CD4-positive, alpha-beta T cell treated with Interleukin-17A for 1 hour (primary cell): ENCODE measurements at places on chromosomes 5 and 9.

DNA sequence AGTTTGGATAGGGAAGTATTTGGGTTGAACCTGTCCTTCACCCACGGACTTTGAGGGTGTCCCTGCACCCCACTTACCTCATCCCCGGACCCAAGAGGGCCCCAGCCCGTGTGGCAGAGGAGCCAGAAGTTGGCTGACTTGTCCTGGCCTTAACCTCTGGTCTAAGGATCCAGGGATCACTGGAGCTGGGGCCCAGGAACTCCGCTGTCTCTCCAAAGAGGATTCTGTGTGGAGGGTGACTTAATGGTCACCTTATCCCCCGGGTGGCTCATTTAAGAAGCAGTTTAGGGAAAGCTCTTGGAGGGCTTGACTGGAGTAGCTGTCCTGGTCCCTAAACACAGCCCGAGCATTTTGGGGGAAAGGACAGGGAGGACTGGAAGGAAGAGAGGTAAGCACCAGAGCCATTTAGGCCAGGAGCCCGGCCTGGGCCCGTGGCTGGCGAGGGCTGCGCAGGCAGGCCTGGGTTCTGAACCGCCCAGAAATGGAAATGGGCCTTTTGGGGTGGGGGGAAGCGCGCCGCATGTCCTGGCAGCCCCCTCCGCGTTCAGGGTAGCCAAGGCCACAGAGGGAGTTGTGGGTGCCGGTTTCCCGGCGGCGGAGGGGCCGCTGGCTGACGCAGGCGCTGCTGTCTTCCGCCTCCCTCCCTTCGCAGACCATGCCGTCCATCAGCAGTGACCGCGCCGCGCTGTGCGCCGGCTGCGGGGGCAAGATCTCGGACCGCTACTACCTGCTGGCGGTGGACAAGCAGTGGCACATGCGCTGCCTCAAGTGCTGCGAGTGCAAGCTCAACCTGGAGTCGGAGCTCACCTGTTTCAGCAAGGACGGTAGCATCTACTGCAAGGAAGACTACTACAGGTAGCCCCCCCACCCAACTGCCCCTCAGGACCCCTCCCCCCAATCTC, 2.0 kb downstream of the LHX2 start:
- DNase-seq: no peak

DNA sequence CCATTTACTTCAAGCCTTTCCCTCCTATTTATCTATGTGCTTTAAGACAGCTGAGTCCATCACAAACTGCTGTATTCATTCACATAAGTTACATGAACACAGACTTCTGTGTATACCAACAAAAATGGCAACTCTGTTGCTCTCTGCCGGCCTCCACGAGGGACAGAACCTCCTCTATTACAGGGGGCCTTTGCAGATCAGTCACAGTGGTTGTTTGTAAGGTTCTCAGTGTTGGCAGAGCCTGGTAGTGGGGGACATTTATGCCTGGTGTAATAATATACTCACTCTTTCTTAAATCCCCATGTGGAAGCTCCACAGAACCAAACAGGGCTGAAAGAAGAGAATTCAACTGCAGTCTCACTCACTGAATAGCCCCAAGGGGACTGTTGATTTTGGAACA, 76.5 kb downstream of the SLC1A1 start:
- DNase-seq: no peak

DNA sequence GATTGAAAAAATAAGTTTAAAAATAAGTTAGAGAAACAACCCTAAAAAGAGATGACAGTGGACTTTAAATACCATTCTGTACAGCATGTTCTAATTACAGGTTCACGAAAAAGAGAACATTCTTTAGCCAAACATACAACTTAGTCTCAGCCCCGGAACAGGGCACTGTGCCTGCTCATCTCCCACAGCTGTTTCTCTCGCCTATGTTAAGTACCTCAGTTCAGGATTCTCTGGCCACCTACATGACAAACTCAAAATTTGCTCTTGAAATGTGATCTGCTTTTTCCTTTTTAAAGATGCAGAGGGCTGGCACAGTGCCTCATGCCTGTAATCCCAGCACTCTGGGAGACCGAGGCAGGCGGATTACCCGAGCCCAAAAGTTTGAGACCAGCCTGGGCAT, 52.3 kb downstream of the MYO10 start:
- DNase-seq: no peak

DNA sequence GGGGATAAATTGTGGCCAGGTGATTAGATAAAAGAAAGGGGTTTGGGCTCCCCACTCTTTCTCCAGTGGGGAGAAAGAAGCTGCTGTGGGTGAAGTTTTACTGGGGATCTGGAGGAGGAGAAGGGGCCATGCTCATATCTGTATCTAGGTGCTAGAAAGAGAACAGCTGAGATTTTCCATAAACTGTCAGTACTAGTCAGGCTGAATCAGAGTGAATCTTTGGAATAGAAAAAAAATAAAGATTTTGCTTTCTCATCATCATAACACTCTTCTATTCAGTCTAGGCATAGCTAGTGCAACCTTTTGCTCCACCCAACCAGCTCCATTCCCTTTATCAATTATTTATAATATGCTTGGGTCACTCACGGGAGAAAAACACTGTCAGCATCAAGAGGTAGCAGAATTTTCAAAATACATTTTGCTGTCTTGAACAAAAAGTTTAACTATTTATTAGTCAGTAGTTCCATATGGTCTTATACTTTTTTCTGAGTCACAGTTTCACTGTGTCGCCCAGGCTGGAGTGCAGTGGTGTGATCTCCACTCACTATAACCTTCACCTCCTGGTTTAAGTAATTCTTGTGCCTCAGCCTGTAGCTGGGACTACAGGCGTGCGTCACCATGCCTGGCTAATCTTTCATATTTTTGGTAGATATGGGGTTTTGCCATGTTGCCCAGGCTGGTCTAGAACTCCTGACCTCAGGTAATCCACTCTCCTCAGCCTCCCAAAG, 21.3 kb upstream of the ERMP1 start:
- no peak for DNase-seq

DNA sequence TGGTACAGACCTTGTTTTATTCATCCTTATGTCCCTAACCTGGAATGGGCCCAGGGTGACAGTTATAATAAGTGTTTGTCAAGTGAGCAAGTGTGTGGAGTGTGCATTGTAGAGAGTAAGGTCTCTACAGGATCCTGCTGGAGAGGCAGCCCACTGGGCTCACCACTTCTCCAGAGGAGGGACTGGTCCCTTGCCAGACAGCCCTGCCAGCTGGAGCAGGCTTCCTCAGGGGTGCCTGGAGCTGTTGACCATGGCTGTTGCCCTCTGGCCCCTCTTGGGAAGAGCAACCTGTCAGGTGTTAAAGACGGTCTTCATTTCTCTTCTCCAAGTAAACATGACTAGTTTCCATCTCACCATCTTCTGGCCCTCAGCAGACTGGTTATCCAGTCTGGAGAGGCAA, 20.0 kb downstream of the IRF1 start:
- DNase-seq: no peak

DNA sequence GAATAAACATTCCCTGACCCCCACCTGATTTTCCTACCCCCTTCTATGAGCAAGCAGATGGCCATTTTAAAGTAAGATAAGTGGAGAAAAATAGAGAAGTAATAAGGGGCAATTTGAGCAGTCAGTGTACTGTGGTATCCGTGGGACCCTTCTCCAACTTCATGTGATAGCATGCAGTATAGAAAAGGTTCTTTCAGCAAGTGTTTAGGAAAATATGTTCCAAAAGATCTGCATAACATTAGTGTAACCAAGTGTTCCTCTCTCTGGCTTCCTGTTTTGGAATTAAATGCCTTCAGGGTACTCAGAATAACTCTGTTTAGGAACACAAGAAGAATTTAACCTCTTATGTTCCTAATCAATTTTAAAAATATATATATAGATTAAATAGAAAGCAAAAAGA, 134.9 kb downstream of the ATG10 start:
- no peak for DNase-seq

DNA sequence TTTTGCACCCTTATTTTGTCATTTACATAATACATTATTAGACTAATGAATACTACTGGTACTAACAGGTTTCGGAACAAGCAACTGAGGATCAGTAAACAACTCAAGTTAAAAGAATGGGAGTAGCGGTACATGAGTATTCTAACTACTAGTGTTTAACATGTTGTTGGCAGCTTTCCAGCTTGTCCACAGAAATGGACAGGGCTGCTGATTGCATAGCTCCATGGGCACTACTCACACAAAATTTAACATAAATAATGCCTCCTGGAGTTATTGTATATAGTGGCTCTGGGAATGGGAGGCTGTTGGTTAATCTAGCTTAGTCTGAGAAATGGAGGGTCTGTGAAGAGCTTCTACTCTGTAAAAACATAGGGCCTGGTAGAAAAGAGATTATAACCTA, 6.7 kb downstream of the NCBP1 start:
- DNase-seq: no peak

- DNase-seq: no peak
Measured at GRCh38 chr9:86445671-86446070, 91.5 kb upstream of the TUT7 start.

GRCh38 chr5:139422307-139422893, 16.9 kb downstream of the DNAJC18 start:
- peak; percentile 89 for DNase-seq

- no peak for DNase-seq
Measured at GRCh38 chr5:58497921-58498320, 6.7 kb downstream of the GAPT start.

DNA sequence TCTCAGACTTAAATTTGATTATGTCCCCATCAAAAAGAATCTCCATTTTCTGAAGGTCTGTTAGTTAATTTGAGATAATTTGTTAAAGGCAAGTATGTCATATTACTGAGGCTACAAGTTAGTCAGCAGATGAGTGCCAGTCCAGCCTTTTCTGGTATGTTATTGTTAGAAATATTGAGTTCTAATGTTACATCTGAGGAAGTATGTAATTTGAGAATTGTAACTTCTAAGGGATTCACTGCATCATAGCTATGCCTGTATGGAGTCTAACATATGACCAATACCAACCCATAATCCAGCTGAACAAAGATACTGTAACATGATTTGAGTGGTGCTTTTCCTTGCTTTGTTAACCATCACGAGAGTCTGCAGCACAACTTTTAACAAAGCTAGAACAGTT, 13.9 kb downstream of the SLC23A1 start:
- DNase-seq: no peak
